Adipocyte (in vitro differentiated cells): ENCODE measurements at places on chromosomes 2 and 18.

DNA sequence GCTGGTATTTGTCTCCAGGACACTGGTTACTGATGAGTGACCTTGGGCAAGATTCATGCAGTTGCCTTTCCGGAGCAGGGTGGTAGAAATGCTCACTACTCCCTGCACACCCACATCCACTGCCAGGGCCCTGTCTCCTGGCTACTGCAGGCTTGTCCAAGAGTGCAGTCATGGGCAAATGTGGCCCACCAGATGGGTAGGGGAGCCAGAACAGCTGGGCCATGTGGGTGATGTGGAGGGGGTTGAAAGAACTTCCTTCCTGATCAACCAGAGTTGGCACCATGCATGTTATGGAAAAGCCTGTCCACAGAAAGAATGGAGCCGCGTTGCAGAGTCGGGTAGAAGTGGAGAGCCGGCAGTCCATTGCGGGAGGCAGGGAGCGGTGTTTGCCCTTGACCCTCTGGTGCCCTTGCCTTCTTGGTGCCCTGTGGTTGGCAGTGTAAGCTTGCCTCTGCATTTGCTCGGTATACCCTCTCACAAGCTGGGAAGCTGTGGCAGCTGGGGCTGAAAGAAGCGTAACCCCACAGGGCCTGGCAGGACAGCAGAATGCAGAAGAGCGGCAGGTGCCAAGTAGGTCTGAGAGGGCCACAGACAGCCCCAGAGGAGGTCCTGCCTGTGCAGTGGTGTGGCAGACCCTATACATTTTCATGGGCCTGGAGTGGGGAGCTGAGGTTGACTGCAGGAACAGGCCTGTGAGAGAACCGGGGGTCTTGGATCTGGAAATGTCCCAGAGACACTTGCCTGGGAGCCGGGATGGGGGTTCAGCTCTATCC, 253.2 kb downstream of the TFCP2L1 start:
- DNase-seq: no peak

DNA sequence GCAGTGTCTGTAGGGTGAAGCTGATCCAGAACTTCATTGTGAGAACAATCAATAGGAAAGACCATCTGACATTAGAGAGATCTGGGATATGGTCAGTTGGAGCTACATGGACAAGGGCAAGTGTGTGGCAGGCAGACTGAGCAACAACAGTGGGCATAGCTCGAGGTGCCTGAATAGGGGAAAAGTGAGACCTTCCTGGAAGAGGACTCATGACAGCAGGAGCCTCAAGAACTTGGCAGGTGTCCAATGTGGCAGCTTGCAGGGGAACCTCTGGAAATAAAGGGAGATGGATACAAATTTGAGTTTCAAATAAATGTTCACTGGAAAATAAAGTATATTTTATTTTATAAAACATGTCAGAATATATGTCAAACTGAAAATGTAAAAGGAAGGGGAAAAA, 117.9 kb downstream of the TANC1 start:
- peak; percentile 46 for DNase-seq

DNA sequence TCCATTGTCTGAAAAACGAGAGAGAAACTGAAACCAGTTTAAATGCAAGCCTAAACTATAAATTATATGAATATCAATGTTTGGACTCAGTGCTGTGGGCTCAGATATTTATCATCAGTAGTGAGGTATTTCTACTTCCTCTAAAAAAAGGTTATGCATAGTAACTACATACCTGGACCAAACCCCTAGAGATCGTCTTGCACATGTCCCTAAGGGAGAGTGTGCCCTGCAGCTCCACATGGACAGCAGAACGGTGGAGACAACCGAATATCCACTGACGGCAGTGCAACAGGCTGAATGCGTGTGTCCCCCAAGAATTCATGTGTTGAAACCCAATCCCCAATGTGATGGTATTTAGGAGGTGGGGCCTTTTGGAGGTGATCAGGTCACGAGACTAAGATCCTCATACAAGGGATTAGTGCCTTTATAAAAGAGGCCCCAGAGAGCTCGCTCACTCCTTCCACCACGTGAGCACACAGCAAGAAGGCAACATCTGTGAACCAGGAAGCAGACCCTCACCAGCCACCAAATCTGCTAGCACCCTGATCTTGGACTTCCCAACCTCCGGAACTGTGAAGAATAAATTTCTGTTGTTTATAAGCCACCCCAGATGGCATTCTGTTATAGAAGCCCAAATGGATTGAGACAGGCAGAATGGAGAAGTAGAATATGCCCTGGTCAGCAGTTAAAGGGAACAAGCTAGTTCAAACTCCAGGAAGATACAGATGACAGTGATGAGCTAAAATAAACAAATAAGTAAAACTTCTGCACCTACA, 208.4 kb downstream of the ANAPC1 start:
- no peak for DNase-seq

- DNase-seq: peak; percentile 62
Measured at GRCh38 chr18:58363767-58364540, 264.9 kb downstream of the ALPK2 start.

GRCh38 chr18:53947092-53947640, 277.3 kb downstream of the MBD2 start:
- DNase-seq: no peak
